ENCODE measurements at places on chromosomes 13 and 19.

DNA sequence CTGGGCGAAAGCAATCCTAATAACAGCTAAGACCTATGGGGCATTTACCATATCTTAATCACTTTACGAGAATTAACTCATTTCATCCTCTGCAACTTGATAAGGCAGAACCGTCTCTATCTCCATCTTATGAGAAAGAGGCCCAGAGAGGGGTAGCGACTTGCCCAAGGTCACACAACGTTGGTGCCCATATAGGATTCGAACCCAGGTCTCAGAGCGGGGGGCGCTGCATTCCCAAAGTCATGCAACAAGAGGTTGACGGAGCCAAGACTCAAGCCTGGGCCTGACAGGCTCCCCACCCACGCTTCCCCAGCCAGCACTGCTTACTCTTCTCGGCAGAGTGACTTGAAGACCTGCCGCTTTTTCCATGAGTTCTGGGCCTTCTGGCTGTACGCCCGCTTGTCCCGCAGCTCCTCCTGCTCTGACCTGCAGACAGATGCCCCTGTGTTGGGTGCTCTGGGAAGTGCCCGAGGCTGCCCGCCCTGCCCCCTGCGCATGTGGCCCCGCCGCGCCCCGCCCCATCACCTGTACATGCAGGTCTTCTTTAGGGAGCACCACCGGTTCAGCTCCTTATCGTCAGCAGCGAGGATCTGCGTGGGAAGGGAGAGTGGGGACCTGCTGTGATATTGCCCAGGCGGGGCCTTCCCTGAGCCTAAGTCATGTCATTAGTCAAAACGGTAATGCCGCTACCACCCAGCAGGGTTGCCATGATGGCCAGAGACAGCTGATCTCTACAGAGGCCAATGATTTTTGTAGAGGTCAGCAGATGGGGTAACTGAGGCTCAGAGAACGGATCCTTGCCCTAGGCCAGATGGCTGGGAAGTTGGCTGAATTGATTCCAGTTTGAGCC, 10.8 kb downstream of the KRI1 start:
- DNase-seq: no peak

DNA sequence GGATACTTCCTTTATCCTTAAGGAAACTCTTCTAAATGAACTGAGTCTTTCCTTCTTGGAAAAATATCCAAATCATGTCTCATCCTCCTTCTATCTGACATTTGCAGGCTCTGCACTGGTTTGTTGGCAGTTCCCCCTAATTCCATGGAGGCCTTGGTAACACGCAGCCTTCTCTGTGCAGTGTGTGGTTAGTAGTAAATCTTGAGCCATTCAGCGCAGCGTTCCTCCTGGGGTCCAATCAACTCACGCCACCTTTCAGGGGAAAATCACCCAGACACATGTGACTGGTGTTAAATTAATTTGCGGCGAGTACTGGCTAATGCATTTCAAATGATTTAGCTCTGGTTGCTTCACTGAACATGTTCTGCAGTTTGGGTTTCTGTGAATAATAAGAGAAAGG, 21.0 kb upstream of the CBY2 start:
- no peak for DNase-seq

- DNase-seq: no peak
These were observed 5.2 kb upstream of the ZNF628 start for GRCh38 chr19:55471266-55471665.

GRCh38 chr13:31923134-31923763, 108.3 kb upstream of the FRY start:
- DNase-seq: no peak

DNA sequence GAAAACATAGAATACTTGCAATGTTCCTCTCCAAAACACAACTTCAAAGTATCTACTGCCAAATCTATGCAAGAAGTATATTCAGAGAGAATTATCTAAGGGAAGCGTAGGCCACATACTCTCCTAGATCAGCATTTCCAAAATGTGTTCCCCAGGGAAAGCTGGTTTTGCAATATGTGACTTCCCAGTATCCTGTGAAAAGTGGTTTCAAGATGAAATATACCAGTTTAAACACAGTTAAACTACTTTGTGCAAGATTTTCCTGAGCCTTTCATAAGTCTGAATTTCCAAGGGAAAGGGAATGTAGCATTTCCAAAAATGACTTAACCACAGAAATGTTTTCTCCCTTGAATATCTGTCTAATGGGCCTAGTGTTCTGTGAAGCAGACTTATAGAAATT, 7.6 kb downstream of the STARD13 start:
- no peak for DNase-seq

- no peak for DNase-seq
These were observed 80.4 kb upstream of the SPATA13 start for GRCh38 chr13:24080134-24080533.

- no peak for DNase-seq
These were observed 7.8 kb downstream of the TMIGD2 start for GRCh38 chr19:4294389-4294788.

DNA sequence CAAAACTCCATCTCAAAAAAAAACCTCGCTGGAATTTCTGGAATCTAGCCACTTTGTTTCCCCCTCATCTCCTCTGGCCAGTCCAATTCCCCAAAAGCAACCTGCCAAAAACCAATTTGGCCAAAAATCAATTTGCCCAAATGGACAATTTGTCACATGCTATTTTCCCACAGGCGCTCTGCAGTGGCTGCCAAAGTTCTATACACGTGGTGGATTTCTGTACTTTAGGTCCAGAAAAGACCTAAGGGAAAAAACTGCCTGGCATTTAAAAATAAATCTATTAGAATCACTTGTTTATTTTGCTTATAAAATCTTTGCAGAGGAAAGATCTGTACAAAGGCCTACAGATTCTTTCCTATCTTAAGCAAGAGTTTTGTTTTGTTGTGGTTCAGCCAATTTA, 79.4 kb downstream of the MAP4K1 start:
- no peak for DNase-seq

- no peak for DNase-seq
These were observed 77.5 kb upstream of the MIR17HG start for GRCh38 chr13:91270031-91270430.

GRCh38 chr19:41194157-41194552, 1.1 kb downstream of the CYP2S1 start:
- no peak for DNase-seq

DNA sequence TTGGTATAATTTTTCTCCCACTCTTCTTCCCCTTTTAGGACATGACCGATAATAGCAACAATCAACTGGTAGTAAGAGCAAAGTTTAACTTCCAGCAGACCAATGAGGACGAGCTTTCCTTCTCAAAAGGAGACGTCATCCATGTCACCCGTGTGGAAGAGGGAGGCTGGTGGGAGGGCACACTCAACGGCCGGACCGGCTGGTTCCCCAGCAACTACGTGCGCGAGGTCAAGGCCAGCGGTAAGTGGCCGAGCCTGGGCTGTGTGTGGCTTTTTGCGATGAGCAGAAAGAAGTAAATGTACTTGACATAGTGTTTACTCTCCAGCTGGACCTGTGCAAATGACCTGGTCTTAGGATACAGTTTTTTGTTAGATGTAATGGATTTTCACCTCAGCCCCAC, 102.5 kb downstream of the ARHGEF7 start:
- no peak for DNase-seq

DNA sequence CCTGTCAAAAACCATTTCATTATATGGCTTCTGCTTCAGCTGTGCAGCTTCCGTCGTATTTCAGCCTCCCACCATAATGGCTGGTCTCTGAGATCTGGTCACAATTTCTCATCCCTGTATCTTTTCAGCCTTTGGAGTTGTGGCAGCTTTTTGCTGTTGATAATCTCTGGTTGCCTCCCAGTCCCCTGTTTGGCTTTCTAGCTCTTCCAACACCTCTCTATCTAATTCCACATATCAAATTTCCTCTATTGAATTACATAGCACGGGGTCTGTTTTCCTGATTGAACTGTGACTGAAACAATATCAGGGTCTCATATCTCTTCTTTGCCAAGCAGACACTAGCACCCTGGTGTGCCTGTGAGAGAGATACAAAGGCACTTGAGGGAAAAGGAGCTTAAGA, 222.1 kb upstream of the OBI1 start:
- DNase-seq: peak; percentile 82

DNA sequence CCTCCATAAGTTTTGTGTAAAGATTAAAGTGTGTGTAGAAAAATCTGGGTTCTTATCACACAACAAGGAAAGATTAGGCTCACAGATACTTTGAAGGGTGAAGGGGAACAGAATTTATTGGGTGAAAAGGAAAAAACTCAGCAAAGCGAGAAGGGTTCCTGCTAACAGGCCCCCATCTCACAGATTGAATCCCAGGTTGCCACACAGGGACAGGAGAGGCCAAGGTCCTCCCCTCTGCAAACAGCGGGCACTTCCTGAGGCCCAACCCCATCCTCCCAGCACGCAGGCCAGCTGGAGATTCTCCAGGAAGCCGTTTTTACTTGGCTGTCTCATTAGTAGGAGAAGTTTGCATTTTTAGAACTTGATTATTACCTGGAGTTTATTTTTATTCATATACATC, 15.2 kb upstream of the ERCC5 start:
- DNase-seq: no peak

All from NCI-H345 (cell line).